ENCODE measurements at places on chromosomes 16 and 17. TPM values are rescaled to one million over a fixed set of nuclear protein-coding genes. Genes with fewer than 3 reads are reported as not detected.
A peak's percentile ranks its signal among the peaks of the same experiment; 100 is the strongest.

DNA sequence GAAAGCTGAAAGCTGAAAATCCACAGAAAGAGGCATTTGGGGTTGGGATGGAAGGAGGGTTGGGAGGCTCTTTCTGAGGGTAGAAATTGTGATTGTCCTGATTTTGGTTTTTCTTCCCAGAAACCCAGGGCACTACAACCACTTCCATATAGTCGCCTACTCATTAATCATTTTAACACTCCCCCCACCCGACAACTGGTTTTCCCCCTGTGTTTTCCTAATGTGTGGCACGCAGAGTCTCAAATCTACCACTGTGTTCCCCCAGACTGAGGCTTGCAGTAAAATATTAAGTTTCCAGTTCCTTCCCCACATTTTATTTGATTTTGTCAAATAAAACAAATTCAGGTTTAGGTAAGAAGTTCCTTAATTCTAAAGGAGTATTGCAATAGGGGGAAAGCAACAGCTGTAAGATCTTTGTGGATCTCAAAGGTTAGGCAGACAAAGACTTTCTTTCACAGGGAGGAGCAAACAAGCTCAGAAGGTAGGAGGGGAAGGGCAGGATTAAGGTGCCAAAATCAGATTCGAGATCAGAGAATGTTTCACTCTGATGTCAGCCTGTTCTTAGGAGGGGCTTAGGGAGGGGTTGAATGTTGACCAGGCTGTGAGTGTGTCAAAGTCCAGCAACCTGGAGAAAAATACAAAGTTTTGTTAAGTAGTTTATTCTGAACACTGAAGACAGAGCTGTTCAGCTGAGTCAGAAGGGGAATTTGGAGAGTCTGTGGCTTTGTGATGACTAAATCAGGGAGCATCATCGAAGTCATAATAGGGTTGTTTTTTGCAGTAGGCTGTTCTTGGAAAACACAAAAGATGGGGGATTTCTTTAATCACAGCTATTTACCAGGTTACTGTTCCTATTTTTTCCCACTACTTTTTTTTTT, 3.6 kb downstream of the ZNF267 start:
- peak; percentile 72 for DNase-seq

VAMP2 gene
- 239 TPM for total RNA-seq

CA7 gene
- total RNA-seq = not detected

RRAD gene
- total RNA-seq = 0.89 TPM

DNA sequence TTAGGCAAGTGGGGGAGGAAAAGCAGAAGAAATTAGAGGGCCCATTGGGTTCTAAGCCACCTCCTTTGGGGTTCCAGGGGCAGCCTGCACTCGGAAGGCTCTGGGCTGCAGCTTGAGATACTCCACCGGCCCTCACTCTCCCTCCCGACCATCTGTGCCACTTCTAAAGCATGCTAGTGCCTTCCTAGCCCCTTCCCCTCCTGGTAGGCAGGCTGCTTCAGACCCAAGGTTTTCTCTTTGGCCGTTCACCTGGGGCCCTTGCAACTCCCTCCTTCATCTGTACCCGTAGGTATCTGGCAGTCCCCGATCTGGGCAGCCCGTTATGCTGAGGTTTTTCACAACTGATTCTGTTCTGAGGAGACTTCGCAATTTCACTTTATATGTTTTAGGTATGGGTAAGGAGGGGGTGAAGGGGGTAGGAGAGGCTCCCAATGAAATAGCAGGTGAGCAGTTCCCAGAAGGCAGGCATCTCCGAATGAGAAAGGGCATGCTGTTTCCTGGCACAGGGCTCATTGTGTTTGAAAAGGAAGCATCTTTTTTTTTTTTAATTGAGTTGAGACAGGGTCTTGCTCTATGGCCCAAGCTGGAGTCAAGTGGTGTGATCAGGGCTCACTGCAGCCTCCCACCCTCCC, 98.7 kb downstream of the RAB11FIP4 start:
- DNase-seq = no peak

GRCh38 chr16:86259499-86259898, 250.8 kb upstream of the FOXF1 start:
- DNase-seq = no peak

DNA sequence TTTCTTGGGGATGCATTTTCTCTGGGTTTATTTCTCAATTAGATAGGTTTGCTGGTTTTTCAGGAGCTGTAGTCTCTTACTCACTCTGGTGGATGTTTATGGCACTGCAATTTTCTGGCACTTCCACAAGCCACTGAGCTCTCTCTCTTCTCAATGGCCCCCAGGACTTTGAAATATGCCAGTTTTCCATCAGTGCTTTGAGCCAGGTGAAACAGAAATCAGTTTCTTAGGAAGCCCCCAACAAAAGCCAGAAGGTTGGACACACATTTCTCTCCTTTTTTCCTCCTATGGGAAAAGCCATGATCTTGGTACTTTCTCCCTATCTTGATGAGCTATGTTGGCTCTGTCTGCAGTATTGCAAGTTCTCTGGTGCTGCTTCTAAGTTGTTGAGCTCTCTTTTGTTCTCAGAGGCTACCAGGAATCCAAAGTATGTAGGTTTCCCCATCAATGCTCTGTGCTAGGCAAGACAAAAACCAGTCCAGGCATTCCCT, 90.7 kb upstream of the SMIM36 start:
- DNase-seq = peak; percentile 15

TMEM92 gene
- total RNA-seq = not detected

DNA sequence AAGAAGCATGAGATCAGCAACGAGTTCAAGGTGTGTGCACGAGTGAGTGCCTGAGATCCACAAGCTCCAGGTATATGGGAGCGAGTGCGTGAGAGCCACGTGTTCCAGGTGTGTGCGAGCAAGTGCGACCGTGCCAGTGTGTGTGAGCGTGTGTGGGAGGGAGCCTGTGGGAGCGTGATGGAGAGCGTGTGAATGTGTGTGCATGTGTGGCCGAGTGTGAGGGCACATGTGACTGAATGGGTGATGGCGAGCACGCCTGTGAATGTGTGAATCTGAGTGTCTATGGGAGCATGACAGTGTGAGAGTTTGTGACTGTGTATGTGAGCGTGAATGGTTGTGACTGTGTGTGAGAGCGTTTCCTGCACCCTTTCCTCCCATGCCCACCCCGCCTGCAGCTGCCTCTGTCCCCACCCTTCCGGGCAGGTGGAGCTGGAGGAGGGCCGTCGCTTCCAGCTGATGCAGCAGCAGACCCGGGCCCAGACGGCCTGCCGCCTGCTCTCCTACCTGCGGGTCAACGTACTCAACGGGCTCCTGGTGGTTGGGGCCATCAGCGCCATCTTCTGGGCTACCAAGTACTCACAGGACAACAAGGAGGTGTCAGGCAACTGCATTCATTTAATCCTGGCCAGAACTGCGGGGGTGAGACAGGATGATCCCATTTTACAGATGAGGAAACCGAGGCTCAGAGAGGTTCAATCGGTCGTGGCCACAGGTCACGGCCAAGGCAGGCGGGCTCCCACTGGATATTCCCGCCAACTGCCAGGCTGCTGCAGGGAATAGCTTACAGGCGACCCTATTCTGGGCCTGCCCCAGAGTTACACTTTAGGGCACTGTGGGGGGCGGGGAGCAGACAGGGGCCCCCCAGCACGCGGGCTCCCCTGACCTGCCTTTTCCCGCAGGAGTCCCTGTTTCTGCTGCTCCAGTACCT, 3.7 kb downstream of the TMC8 start:
- DNase-seq = peak; percentile 89

Measured in naive thymus-derived CD4-positive, alpha-beta T cell (primary cell).